ENCODE measurements at places on chromosomes 2 and 18. TPM values are rescaled to one million over a fixed set of nuclear protein-coding genes. Genes with fewer than 3 reads are reported as not detected.
A peak's percentile ranks its signal among the peaks of the same experiment; 100 is the strongest.

ITGB6 gene
- total RNA-seq, result 41.1 TPM

SERPINB8 gene
- total RNA-seq, result 9.3 TPM

TCF23 gene
- total RNA-seq, result not detected

LAMA1 gene
- total RNA-seq, result 52.7 TPM

SLC35F5 gene
- 132 TPM for total RNA-seq

HRH4 gene
- total RNA-seq, result not detected

IL1F10 gene
- not detected for total RNA-seq

RAPH1 gene
- 22.1 TPM for total RNA-seq

SOX11 gene
- 16.6 TPM for total RNA-seq

CDK15 gene
- 4.0 TPM for total RNA-seq

POTEE gene
- 9.6 TPM for total RNA-seq

B3GNT7 gene
- 6.2 TPM for total RNA-seq

GRCh38 chr2:238910751-238911351, 63.0 kb downstream of the TWIST2 start:
- H3K27ac ChIP-seq, result no peak overlapping the region
- H3K27me3 ChIP-seq, result no peaks in the 10 kb centered on the region
- H3K4me3 ChIP-seq, result no peak overlapping the region
- no peaks in the 10 kb centered on the region for H3K36me3 ChIP-seq

DNA sequence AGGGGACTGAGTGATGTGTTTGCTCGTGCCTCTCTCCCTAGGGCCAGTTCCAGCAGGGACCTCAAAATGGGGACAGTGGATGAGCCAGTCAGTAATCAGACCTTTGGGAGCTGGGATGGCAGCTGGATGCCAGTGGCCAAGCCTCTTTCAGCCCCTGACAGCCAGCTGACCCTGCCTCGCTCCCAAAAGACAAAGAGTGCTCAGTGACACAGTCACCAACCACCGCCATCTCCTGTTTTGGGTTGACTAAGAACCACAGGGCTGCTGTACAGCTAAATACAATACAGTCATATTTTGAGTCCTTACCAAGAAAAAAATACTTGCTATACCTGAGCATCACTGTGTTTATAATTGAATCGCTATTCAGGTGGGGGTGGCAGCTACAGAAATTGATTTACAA, 75.7 kb downstream of the POU3F3 start:
- no peaks in the 10 kb centered on the region for H3K4me1 ChIP-seq
- no peaks in the 10 kb centered on the region for H3K36me3 ChIP-seq
- peaks cover 6% of the 10 kb centered on the region for H3K27me3 ChIP-seq
- no peak overlapping the region for H3K4me3 ChIP-seq
- no peak overlapping the region for H3K27ac ChIP-seq

DNA sequence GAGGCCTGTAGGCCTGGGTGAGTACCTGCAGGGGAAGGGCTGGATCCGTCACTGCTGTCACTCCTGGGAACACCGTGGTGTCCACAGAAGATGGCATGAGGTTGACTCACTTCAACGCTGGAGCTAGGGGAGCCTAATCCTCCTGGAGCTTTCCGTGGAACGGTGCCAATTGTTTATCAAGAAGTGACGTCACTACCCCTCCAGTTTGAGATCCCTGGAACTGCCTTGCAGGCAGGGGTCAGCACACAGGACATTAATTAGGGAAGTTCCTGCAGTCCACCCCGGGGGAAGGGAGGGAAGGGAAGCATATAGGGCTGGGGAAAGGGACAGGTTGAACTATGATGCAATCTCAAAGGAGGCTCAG, 408.6 kb downstream of the GALR1 start:
- no peak overlapping the region for H3K4me3 ChIP-seq
- no peak overlapping the region for H3K27ac ChIP-seq
- H3K27me3 ChIP-seq, result no peaks in the 10 kb centered on the region
- no peak for DNase-seq
- no peaks in the 10 kb centered on the region for H3K36me3 ChIP-seq

GRCh38 chr2:58916063-58916462, 674.9 kb upstream of the FANCL start:
- no peak overlapping the region for H3K4me3 ChIP-seq
- H3K27ac ChIP-seq, result no peak overlapping the region
- DNase-seq, result no peak
- no peaks in the 10 kb centered on the region for H3K4me1 ChIP-seq
- H3K27me3 ChIP-seq, result no peaks in the 10 kb centered on the region

DNA sequence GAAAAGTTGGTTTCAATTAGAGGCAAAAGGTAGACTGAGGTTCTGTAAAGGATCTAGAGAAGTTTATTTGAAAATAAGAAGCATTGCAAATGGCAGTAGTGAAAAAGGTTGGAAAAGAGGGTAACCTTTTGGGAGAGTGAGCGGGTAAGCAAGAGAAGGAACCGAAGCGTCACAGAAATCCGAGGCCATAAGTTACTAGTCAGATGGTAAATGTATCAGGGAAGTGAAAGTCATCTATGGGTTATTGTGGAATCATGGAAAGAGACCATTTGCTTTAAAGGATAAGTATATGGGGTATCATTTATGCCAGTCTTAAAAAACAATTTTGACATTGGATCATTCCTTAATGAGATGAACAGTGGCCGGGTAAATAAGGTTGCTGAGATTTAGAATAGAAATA, 30.5 kb downstream of the EML4 start:
- DNase-seq, result no peak
- peaks cover 11% of the 10 kb centered on the region for H3K4me1 ChIP-seq
- H3K4me3 ChIP-seq, result no peak overlapping the region
- H3K27me3 ChIP-seq, result no peaks in the 10 kb centered on the region

DNA sequence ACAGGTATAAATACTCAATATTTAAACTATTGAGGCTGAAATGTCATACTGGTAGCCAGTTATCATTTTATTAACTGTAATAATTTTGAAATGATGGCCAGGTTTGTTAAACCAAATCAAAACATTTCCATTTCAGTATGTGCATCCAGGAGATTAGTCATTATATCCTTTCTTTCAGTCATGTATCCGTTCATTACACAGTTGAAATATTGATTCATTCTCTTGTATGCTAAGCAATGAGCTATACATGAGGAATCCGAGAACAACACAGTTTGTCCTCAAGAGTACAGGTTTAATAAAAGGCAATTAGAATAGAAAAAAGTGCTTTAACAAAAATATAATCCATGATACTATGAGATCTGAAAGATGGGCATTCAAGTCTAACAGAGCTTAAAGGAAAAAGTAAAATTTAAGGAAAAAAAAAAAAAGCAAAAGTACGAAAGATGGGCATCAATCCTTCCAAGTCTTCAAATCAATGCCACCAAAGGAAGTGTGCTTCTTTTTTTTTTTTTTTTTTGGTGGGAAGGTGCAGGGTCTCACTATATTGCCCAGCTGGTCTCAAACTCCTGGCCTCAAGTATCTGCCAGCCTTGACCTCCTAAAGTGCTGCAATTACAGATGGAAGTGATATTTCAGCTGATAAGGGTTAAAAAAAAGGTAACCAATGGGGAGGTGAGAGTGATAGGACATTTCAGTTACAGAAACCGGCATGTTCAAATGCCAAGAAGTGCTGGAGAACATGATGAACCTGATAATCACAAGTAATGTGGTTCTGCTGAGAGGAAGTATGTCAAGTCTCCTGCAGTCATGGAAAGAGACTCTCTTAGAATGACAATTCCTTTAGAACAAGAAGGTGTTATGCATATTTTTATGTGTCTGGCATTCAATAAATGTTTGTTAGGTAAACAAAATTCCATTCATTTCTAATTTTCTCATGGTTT, 35.8 kb downstream of the PUM2 start:
- no peaks in the 10 kb centered on the region for H3K4me1 ChIP-seq
- no peak overlapping the region for H3K4me3 ChIP-seq
- no peaks in the 10 kb centered on the region for H3K27me3 ChIP-seq
- DNase-seq, result no peak
- peaks cover 6% of the 10 kb centered on the region for H3K36me3 ChIP-seq

DNA sequence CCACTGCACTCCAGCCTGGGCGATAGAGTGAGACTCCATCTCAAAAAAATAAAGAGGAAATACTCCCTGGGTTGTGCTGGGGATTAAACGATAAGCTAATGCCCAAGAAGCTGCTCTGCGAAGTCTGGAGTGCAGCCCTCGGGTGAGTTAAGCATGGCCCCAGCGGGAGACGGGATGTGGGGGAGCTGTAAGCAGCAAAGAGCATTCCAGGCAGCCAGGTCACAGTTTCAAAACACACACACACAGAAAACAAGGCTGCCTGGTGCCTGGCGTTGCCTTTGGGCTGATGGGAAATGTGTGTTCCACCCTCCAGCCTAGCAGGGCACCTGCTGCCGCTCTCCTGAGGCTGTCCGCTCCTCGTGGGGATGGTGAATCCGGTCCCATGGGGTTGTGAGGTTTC, 24.1 kb downstream of the ODC1 start:
- no peaks in the 10 kb centered on the region for H3K27me3 ChIP-seq
- no peaks in the 10 kb centered on the region for H3K36me3 ChIP-seq
- DNase-seq, result peak; percentile 61
- no peak overlapping the region for H3K27ac ChIP-seq
- H3K4me3 ChIP-seq, result no peak overlapping the region
- H3K4me1 ChIP-seq, result no peaks in the 10 kb centered on the region

DNA sequence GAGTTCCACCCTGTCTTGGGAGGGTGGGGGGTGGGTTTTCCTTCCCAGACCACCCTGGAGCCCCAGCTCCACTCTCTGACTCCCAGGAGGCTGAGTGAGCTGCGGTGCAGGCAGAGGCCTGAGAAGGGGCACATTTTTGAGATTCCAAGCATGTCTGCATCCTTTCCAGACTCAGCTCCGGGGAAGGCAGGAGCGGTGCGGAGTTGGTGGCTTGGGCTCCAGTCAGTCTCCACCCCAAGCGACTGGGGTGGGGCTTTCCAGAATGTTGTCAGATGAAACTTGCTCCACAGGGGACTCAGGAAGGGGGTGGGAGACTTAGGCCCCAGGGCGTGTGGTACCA, 44.2 kb upstream of the HS6ST1 start:
- no peaks in the 10 kb centered on the region for H3K27me3 ChIP-seq
- H3K36me3 ChIP-seq, result no peaks in the 10 kb centered on the region
- peak; percentile 65 for DNase-seq
- H3K4me3 ChIP-seq, result no peak overlapping the region

DNA sequence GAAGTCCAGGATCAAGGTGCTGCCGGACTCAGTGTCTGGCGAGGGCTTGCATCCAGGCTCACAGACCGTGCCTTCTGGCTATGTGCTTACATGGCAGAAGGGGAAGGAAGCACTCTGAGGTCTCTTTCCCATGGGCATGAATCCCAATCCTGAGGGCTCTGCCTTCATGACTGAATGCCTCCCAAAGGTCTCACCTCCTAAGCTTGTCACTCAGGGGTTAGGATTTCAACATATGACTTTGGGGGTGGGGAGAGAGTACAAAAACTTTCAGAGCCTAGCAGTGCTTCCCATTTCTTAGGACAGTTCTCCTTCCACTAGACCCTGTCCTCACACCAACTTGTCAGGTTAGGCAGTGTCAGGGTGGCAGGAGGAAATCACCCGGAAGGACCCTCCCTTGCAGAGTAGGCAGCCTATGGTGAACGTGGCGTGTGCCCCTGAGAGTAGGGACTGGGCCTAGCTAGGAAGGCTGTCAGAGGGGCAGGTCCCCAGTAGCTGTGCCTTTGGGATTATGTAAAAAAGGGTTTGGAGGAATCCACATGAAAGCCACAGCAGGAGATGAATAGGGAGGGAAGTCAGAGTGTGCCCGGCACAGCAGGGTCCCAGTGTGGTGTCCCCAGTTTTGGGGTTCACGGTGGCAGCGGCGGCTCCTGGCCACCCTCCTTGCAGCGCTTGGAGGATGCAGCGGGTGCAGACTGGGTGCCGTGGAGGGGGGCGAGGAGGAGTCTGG, 233.3 kb downstream of the LDLRAD4 start:
- H3K36me3 ChIP-seq, result no peaks in the 10 kb centered on the region
- no peak overlapping the region for H3K27ac ChIP-seq
- H3K4me3 ChIP-seq, result no peak overlapping the region
- no peak for DNase-seq

- no peak overlapping the region for H3K27ac ChIP-seq
- H3K36me3 ChIP-seq, result no peaks in the 10 kb centered on the region
- H3K4me3 ChIP-seq, result no peak overlapping the region
- no peaks in the 10 kb centered on the region for H3K4me1 ChIP-seq
These were observed 51.3 kb downstream of the C2orf76 start for GRCh38 chr2:119315241-119315925.

GRCh38 chr2:204280262-204280668, 265.0 kb upstream of the PARD3B start:
- no peak overlapping the region for H3K4me3 ChIP-seq
- no peaks in the 10 kb centered on the region for H3K4me1 ChIP-seq
- H3K36me3 ChIP-seq, result no peaks in the 10 kb centered on the region
- peaks cover 5% of the 10 kb centered on the region for H3K27me3 ChIP-seq

GRCh38 chr2:153872311-153873051, 759 bp downstream of the GALNT13 start:
- peaks cover 21% of the 10 kb centered on the region for H3K27me3 ChIP-seq
- H3K4me3 ChIP-seq, result peak overlapping the region; percentile 62
- DNase-seq, result peak; percentile 40
- no peaks in the 10 kb centered on the region for H3K4me1 ChIP-seq

DNA sequence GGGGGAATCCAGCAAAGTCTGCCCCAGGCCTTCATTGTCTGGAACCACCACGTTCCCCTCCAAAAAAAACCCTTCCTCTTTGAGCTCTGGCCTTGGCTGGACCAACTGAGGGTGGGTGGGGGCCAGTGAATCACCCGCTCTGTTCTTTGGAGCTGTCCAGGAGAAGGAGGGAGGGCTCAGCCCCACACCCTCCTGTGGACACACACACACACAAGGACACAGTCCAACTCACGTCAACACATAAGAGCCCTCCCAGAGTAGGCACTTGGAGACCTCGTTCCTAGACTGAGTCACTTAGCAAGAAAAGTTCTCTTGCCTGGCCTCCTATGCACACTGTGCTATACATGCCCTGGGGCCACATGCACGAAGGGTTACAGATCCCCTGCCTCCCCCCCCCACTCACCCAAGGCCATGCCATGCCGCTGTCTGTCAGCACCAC, 1.2 kb upstream of the TNS1 start:
- DNase-seq, result peak; percentile 68
- H3K4me1 ChIP-seq, result peaks cover 10% of the 10 kb centered on the region
- H3K27ac ChIP-seq, result peak overlapping the region; percentile 93

DNA sequence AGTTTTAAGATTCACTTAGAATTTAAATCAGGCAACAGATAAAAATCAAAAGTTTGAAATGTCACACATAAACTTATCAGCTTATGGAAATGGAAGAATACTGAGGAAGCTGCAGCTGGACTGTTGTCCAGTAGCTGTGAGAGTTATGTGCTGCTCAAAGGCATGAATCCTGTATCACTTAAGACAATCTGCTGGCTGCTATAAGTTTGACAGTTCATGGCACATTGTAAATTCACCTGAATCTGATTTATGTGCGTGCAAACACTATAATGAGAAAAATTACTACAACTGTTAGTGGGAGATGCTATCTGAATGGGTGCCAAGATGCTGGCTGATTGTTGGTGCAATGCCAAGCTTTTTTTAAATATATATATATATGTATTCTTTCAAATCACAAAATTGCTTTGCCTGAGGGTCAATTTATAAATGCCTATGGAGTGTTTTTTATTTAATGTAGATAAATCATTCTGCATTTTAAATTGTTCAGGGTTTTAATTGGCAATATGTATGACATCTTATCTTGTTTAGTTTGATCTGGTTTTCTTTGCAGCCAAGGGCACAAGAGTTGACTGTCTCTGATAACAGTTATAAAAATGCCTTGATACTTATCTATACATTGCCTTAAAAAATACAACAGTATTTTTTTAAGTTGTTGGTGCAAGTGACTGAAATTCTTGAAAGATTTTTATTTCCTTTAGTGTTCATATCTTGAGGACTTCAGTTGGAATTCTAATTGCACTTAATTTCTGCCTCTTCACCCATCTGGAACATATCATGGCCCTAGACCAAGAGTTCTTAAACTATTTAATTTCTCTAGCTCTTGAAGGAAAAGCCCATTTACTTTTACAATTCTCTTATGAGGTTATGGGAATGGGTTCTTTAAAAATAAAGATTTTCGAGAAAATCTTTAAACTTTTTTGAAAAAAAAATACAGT, 48.7 kb downstream of the CAVIN2 start:
- H3K27me3 ChIP-seq, result no peaks in the 10 kb centered on the region
- H3K27ac ChIP-seq, result no peak overlapping the region
- no peaks in the 10 kb centered on the region for H3K36me3 ChIP-seq
- H3K4me1 ChIP-seq, result no peaks in the 10 kb centered on the region
- no peak for DNase-seq
